ENCODE measurements at places on chromosomes 7 and 10. TPM values are rescaled to one million over a fixed set of nuclear protein-coding genes. Genes with fewer than 3 reads are reported as not detected.
A peak's percentile ranks its signal among the peaks of the same experiment; 100 is the strongest.

Gene VPS26A
- 24.7 TPM for total RNA-seq

Gene FKBP14
- total RNA-seq: 45.0 TPM

Gene LEP
- total RNA-seq: not detected

Gene SLC26A4
- 0.56 TPM for total RNA-seq

Gene TET1
- 4.3 TPM for total RNA-seq

Gene PRF1
- not detected for total RNA-seq

Gene GDF2
- total RNA-seq: not detected

Gene SPAM1
- not detected for total RNA-seq

GRCh38 chr7:132321387-132321786 is 254.9 kb downstream of the PLXNA4 start:
- H3K4me1 ChIP-seq: no peaks in the 10 kb centered on the region
- H3K27me3 ChIP-seq: no peaks in the 10 kb centered on the region
- no peak for DNase-seq
- no peak overlapping the region for H3K4me3 ChIP-seq
- H3K36me3 ChIP-seq: no peaks in the 10 kb centered on the region

DNA sequence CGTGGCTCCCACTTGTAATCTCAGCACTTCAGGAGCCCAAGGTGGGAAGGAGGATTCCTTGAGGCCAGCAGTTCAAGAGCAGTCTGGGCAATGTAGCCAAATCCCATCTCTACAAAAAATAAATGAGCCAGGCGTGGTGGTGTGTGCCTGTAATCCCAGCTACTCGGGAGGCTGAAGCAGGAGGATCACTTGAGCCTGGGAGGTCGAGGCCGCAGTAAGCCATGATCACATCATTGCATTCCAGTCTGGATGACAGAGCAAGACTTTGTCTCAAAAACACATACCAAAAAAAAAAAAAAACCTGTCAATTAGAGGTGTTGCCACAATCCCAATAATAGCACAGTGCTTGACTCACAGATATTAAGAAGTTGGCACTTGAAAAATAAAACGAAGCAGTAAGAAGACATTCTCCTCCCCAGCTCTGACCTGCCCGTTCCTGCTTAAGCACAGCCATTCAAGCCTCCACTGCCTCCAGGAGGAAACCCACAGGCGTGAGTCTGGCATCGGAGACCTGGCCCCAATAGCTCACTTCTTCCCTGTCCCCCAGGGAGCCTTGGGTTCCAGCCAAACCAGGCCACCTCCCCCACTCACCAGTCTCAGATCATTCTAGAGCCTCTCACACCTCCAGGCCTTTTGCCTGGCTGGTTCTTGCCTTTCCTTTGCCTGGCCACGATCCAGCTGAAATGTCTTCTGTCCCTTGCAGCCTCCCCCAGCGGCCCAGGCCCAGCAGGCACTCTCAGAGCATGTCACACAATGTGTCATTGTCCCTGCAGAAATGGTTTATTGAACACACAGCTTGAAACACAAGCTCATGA is 45.3 kb upstream of the GTF2I start:
- H3K36me3 ChIP-seq: no peaks in the 10 kb centered on the region
- H3K4me3 ChIP-seq: no peak overlapping the region
- H3K4me1 ChIP-seq: no peaks in the 10 kb centered on the region
- no peaks in the 10 kb centered on the region for H3K27me3 ChIP-seq
- no peak overlapping the region for H3K27ac ChIP-seq

DNA sequence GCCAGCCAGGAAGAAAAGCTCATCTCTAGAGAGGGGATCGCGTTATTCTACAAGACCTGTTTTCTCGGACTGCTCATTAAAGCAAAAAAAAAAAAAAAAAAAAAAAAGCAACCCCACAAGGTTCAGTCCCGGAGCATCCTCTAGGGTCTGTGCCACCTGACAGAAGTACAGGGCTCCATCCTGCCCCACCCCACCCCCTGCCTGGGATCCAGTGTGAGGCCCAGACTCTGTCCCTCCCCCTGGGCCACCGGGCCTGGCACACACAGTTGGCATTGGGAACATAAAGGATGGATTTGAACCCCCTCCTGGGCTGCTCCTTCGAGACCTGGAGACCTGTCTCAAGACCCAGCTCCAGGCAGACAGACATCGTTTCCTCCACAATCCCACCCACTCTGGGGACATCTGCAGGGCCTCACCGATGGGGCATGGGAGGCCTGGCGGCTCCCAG is 688 bp downstream of the ORAI2 start:
- peak overlapping the region; percentile 51 for H3K27ac ChIP-seq
- peaks cover 7% of the 10 kb centered on the region for H3K36me3 ChIP-seq
- DNase-seq: peak; percentile 44
- peaks cover 4% of the 10 kb centered on the region for H3K4me1 ChIP-seq
- peak overlapping the region; percentile 85 for H3K4me3 ChIP-seq

- no peak overlapping the region for H3K27ac ChIP-seq
- no peak for DNase-seq
- no peaks in the 10 kb centered on the region for H3K4me1 ChIP-seq
- H3K4me3 ChIP-seq: no peak overlapping the region
Observed at GRCh38 chr10:20995123-20995987, 98.2 kb upstream of the NEBL start.

GRCh38 chr10:29598851-29599311 is 35.9 kb downstream of the SVIL start:
- H3K4me3 ChIP-seq: no peak overlapping the region
- H3K27ac ChIP-seq: peak overlapping the region; percentile 58
- no peaks in the 10 kb centered on the region for H3K36me3 ChIP-seq
- DNase-seq: peak; percentile 71

DNA sequence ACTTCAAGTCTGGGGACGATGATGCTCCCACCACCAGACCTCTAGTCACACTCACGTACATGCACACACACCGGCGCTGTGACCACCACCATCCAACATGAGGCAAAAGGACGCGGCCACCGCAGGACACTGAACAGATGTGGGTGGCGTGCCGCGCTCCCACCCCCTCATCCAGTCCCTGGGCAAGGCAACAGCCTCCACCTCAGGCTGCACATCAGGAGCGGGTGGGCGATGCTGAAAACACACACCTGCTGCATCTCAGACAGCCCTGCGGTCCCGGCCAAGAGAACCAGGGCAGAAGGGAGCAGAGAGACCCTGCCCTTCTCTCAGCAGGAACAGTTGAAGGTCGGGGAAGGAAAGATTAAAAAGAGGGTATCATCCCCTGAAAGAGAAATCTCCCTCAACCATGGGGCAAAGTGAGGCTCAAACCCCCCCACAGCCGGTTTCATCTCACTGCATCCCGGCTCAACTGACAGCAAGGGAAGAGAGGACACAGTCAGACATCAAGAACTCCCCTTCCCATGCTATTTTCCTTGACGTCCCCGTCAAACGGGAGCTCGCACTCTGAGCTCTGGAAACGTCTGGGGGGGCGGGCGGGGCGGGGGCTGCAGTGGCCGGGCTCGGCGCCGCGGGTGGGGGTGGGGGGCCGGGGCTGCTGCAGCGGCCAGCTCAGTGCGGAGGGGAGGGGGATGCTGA is 1.1 kb downstream of the CAMK2G start:
- peaks cover 11% of the 10 kb centered on the region for H3K4me1 ChIP-seq
- peaks cover 22% of the 10 kb centered on the region for H3K36me3 ChIP-seq
- H3K4me3 ChIP-seq: peak overlapping the region; percentile 100

GRCh38 chr10:130560116-130560515 is 423.9 kb downstream of the GLRX3 start:
- no peaks in the 10 kb centered on the region for H3K36me3 ChIP-seq
- no peaks in the 10 kb centered on the region for H3K4me1 ChIP-seq
- H3K27me3 ChIP-seq: no peaks in the 10 kb centered on the region
- no peak for DNase-seq

GRCh38 chr10:7243873-7244272 is 167.0 kb downstream of the SFMBT2 start:
- H3K4me3 ChIP-seq: no peak overlapping the region
- DNase-seq: no peak
- no peak overlapping the region for H3K27ac ChIP-seq
- no peaks in the 10 kb centered on the region for H3K27me3 ChIP-seq
- no peaks in the 10 kb centered on the region for H3K4me1 ChIP-seq

- no peaks in the 10 kb centered on the region for H3K27me3 ChIP-seq
- peak overlapping the region; percentile 75 for H3K27ac ChIP-seq
- no peak for DNase-seq
- H3K36me3 ChIP-seq: peaks cover 4% of the 10 kb centered on the region
- H3K4me3 ChIP-seq: no peak overlapping the region
Observed at GRCh38 chr10:44983895-44984278, 5.3 kb upstream of the DEPP1 start.

- no peak for DNase-seq
- no peaks in the 10 kb centered on the region for H3K36me3 ChIP-seq
- no peak overlapping the region for H3K27ac ChIP-seq
- H3K4me3 ChIP-seq: no peak overlapping the region
Observed at GRCh38 chr7:113113912-113114311, 4.4 kb downstream of the SMIM30 start.

DNA sequence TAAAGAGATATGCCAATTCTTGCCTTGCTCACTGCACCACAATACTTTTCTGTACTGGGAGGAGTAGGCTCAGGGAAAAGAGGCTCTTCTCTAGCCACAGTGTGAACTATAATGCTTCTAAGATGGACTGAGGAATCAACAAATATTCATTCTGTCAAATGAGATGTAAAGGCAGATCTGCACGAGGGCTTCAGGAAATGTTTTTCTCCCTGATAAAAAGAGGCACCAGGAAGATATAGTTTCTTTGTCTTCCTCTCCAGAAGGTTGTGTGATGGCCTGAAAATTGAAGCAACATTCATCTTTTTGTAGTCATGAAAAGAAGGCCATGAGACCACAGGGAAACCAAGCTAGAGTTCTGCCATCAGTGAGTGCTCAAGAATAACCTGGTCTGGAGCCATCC is 79.1 kb upstream of the NME8 start:
- H3K36me3 ChIP-seq: no peaks in the 10 kb centered on the region
- no peaks in the 10 kb centered on the region for H3K27me3 ChIP-seq
- DNase-seq: no peak
- H3K4me1 ChIP-seq: no peaks in the 10 kb centered on the region
- no peak overlapping the region for H3K4me3 ChIP-seq
- H3K27ac ChIP-seq: no peak overlapping the region

DNA sequence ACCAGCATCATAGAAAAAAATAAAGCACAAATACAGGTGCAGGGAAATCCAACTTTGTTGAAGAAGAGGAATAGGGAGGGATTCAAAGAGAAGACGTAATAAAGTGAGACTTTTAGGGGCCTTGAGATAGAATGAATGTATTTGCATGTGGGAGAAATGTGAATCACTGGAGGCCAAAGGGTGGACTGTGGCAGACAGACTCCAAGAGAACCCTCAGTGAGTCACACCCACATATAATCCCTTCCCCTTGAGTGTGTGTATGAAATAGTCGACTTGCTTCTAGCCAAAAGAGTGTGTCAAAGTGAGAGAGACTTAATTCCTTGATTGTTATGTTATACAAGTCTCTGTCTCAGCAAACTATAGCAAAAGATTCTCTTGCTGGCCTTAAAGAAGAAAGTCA is 101.3 kb upstream of the GHITM start:
- H3K4me1 ChIP-seq: no peaks in the 10 kb centered on the region
- H3K27ac ChIP-seq: no peak overlapping the region
- no peaks in the 10 kb centered on the region for H3K36me3 ChIP-seq
- no peaks in the 10 kb centered on the region for H3K27me3 ChIP-seq

- peak; percentile 45 for DNase-seq
- peaks cover 10% of the 10 kb centered on the region for H3K4me1 ChIP-seq
- H3K36me3 ChIP-seq: no peaks in the 10 kb centered on the region
- H3K27me3 ChIP-seq: no peaks in the 10 kb centered on the region
Observed at GRCh38 chr7:148699024-148699781, 500 bp downstream of the CUL1 start.

DNA sequence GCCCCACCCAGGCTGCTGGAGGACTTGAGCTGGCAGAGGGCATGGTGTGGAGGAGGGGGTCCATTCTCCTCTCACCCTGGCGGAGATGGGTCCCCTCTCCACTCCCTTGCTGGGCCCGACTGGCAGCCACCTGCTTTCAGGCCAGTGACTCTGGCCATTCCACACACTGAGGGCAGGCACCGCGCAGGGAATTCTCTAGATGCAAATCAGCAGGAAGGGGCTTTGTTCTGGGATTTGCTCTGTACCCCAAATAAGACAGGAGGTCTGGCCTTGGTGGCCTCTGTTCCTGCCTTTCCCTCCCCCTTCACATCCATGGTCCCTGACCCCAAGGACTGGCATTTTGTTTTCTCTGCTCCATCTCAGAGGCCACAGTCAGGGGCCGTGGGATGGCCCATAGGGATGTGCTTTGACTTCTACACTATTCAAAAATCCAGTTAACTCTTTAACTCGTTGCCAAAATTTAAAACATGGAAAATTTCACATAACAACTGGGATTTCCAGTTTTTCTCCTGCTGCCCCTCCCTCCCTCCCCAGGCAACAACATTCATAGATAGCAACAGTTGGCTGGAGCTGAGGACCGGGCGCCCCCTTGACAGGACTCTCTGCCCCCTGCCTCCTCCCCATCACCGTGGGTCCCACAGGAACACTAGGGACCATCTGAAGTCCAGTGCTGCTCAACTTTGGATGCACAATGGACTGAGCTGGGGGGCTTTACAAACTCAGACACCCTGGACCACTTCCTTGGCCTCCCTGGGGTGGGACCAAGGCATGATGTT is 33.9 kb downstream of the PPIF start:
- H3K4me3 ChIP-seq: no peak overlapping the region
- H3K27me3 ChIP-seq: no peaks in the 10 kb centered on the region
- peaks cover 27% of the 10 kb centered on the region for H3K4me1 ChIP-seq
- no peak for DNase-seq
- peaks cover 19% of the 10 kb centered on the region for H3K36me3 ChIP-seq
- H3K27ac ChIP-seq: peak overlapping the region; percentile 79

DNA sequence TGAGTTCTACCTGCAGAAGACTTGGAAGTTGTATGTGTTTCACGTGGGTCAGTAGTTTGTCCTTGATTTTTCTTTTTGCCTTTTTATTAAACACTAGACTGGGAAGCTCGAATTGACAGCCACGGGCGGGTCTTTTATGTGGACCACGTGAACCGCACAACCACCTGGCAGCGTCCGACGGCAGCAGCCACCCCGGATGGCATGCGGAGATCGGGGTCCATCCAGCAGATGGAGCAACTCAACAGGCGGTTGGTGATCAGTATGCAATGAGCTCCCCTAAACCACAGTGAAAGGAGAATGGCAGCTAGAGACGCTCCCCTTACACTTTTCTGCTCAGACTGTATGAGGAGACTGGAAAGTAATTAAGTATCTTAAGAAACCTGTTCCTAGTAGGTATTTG is 126.7 kb upstream of the STK17A start:
- H3K27me3 ChIP-seq: peaks cover 5% of the 10 kb centered on the region
- H3K4me1 ChIP-seq: no peaks in the 10 kb centered on the region
- H3K36me3 ChIP-seq: no peaks in the 10 kb centered on the region

- no peak overlapping the region for H3K27ac ChIP-seq
- H3K27me3 ChIP-seq: no peaks in the 10 kb centered on the region
- no peaks in the 10 kb centered on the region for H3K4me1 ChIP-seq
- no peaks in the 10 kb centered on the region for H3K36me3 ChIP-seq
Observed at GRCh38 chr7:50185951-50186682, 93.1 kb upstream of the ZPBP start.
